ENCODE measurements at places on chromosomes 3 and 15. TPM values are rescaled to one million over a fixed set of nuclear protein-coding genes. Genes with fewer than 3 reads are reported as not detected.

- no peak for DNase-seq
Measured at GRCh38 chr15:100141311-100142001, 200.3 kb downstream of the ADAMTS17 start.

DNA sequence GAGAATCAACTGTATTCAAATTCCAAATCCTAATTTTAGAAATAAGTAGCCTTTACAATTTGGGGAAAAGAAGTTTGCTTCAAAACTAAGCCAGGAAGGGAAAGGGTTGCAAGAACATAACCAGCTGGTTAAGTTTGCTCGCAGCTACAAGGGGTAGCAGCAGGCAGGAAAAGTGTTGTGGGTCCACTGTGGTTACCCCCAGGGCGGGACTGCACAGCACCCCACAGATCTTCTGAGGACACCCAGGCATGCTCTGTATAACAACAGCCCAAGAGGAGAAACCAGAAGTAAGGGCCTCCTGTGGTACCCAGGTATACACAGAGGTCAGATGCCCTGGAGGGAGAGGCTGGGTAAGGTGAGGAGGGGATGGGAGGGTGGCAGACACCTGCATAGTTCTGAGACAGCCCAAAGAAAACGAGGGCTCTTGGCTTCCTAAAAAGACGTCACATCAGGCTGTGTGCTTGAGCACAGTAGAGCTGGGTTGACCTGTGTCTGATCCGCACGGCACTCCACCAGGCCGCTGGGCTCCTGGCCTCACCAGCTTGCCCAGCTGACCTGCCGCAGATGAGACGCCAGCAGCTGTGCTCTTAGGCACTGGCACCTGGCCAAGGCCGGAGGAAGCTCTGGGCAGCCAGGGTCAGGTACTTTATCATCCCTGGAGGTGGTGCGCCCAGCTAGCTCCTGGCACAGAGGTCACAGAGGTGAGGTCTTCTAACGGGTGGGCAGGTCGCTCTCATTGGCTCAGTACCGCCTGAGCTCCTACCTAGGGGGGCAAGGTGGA, 81.8 kb upstream of the SNRPA1 start:
- no peak for DNase-seq

GRCh38 chr3:178655488-178655887, 119.3 kb downstream of the KCNMB2 start:
- DNase-seq: no peak

GRCh38 chr3:134743006-134743405, 52.1 kb upstream of the EPHB1 start:
- no peak for DNase-seq

GRCh38 chr3:31565288-31565687, 32.6 kb downstream of the STT3B start:
- DNase-seq: no peak

DNA sequence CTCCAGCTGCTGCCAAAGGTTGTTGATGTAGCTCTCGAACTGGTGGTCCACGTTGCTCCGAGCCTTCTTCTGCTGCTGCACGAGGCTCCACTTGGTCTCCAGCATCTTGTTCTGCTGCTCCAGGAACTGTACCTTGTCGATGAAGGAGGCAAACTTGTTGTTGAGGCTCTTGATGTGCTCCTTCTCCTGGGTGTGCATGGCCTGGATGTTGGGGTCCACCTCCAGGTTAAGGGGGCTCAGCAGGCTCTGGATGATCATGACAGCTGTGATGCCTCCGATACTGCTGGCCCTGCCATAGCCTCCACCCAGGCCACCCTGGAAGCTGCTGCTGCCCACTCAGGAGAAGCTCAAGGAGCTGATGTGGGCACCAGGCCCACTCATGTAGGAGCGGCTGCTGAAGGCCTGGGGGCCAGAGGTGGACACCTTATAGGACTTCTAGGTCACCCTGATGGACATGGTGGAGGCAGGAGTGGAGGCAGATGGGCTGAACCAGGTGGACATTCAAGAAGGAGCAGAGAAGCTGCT, 14.9 kb upstream of the PSTPIP1 start:
- no peak for DNase-seq

DNA sequence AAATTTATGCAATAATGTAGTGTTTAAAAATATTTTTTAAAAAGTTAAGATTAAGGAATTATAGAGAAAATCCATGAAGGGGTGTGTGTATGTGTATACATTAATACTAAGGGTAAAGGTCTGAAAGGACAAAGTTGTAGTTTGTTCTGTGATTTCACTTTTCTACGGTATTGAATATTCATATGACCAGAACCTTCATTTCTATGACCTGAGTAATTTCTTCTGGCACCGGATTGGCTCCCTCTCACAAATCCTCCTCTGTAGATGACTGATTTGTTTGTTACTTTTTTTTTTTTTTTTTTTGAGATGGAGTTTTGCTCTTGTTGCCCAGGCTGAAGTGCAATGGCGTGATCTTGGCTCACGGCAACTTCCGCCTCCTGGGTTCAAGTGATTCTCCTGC, 20.9 kb downstream of the GMPS start:
- DNase-seq: no peak

GRCh38 chr15:62899090-62899493, 143.5 kb upstream of the TPM1 start:
- DNase-seq: peak; percentile 47

DNA sequence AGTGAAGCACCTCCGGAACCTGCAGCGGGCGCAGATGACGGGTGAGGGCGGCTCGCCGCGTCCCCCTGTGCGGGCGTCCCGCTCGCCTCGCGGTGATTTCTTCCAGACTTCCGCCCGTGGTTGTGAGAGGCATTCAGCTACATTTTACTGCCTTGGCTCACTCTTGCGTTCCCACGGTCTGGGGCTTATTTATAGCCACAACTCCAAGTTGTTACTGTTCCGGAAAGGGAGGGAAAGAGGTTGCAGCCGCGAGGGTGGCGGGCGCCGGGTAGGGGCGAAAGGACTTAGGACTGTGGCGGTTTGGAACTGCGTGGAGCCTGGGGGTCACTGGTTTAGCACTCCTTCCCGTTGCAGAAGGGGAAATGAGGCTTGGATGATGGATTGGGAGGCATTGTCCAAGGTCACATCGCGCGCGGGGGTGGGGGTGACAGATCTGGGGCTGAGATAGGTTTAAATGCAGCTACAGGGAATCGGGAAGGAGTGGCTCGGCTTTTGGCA, 1.1 kb downstream of the HES1 start:
- DNase-seq: no peak

DNA sequence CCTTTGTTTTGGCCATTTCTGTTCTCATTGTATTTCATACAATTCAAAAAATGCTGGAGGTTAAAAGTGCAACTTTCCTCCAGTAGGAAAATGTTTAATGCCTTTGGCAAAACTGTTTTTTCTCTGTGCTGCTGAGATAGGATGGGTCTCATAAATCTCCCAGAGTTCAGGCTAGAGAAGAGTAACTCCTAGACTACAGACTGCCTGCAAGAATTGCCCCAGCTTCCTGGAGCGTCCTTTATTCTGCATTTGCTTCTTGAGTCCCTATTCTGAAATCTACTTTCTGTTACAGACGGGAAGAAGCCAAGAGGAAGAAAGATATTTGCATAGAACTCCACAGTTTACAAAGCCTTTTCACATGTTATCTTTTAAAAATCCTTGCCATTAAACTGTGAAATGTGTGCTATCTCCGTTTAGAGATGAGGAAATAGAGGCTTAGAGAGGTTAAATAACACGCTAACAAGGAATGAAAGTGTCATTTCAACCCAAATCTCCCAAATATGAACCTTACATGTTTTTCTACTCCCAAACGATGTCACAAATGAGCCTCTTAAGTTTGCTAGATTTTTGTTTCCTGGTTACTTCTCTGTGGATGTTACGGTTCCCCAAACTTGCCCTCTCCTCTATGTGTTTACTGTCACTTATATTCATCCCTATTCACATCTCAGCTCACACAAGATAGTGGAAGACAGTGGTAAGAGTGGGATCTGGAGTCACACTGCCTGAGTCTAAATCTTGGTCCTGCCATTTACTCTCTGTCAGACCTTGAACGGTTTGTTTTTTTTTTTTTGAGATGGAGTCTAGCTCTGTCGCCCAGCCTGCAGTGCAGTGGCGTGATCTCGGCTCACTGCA, 17.4 kb downstream of the NANOGP8 start:
- DNase-seq: no peak

- DNase-seq: no peak
Measured at GRCh38 chr3:37291275-37291700, 116.9 kb upstream of the LRRFIP2 start.

DNA sequence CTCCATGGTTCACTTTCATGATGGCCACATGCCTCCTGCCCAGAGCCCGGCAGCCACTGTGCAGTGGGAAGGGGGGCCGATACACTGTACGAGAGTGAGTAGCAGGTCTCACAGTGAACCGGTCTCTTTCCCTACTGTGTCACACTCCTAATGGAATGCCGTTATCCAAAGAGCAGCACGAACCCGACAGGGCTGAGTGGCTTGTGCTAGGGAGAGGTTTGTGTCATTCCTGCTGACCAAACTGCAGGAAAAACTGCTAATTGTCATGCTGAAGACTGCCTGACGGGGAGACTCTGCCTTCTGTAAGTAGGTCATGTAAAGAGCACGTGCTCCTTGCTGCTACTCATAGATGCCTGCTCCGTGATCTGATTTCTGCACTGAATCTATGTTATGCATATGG, 105.1 kb downstream of the ARPP21 start:
- DNase-seq: no peak

DNA sequence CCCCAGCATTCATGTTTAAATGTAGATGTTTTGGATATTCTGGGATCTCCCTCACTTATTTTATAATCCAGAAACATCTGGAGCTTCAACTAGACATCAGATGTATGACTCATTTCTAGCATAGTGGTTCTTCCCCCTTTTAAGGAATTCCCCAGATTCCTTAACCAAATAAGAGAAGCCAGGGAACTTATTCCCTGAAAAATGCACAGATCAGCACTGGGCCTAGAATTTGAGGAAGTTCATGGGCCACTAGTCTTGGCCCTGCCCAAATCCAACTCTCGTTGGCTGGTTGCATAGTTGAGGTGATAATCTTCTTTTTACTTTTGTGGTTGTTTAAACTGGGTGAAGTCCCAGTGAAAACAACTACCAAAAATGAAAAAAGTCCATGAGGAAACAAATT, 20.4 kb downstream of the RARRES1 start:
- no peak for DNase-seq

DNA sequence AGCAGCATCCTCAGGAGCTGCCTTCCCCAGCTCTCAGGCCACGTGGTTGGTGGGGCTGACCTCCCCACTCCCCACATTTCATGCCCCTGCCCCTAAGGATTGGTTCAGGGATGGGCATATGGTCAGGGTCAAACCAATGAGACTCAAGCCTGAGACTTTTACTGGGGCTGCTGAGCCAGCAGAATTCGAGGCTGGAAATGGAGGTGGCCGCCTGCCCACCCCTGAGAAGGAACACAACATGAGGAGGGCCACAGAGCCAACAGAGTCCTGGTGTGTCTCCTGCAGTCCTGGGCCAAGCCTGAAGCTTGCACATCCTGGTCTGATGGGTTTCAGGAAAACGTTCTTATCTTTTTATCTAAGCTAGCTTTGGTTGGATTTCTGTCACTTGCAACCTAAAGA, 5.9 kb downstream of the EHD4 start:
- DNase-seq: no peak

GRCh38 chr3:186440891-186441290, 78.9 kb upstream of the DGKG start:
- DNase-seq: no peak

- DNase-seq: peak; percentile 39
Measured at GRCh38 chr15:94671858-94672532, 440.6 kb downstream of the MCTP2 start.

DNA sequence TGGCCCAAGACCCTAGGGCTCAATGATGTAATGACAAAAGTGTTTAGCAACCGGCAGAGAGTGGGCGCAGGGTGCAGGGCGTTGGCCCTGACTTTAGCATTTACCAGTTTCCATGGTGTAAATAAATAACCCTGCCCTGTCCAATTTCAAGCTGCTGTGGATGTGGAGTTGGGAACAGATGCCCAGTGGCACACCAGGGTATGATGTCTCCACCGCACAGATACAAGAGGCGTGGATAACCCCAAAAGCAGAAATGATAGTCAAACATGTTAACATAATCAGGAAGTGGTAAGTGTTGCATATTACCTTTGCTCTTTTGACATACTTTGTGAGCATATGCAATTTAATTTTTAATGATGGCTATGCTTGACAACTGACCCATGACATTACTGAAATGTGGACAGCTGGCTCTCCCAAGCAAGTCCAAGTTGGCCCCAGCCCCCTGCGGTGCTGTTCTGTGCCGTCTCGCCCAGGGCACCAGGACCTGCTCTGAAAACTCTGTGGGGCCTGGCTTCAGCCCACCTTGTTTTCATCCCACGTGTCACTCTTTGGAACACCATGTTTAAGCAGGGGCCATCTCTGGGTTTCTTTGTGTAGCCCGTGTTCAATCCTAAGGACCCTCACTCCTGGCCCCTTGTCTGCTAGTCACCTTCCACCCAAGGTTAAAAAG, 10.8 kb upstream of the ANPEP start:
- no peak for DNase-seq

DNA sequence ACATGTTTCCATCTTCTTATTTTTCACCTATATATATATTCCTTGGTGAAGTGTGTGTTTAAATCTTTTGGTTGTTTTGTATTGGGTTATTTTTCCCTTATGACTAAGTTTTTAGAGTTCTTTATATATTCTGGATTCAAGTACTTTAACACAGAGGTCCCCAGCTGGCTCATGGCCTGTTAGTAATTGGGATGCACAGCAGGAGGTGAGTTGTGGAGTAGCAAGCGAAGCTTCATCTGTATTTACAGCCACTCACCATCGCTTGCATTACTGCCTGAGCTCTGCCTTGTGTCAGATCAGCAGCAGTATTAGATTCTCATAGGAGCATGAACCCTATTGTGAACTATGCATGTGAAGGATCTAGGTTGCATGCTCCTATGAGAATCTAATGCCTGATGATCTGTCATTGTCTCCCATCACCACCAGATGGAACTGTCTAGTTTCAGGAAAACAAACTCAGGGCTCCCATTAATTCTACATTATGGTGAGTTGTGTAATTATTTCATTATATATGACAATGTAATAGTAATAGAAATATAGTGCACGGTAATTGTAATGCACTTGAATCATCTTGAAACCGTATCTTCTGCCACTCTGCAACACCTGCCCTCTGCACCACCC, 151.6 kb downstream of the RSRC1 start:
- no peak for DNase-seq

GRCh38 chr15:28885128-28885629, 595 bp upstream of the APBA2 start:
- no peak for DNase-seq

- no peak for DNase-seq
Measured at GRCh38 chr15:98395974-98396610, 252.2 kb upstream of the IGF1R start.

Gene NANOGP8
- not detected for polyA plus RNA-seq

Gene GATA2
- polyA plus RNA-seq: 22.5 TPM

Gene DUOX1
- 3.8 TPM for polyA plus RNA-seq

Gene CCR4
- polyA plus RNA-seq: 0.27 TPM

Gene LRRC49
- polyA plus RNA-seq: 14.9 TPM

Gene BMF
- 45.1 TPM for polyA plus RNA-seq

Gene TMC3
- 0.08 TPM for polyA plus RNA-seq

Gene GNAT1
- polyA plus RNA-seq: not detected

Gene C15orf62
- 5.2 TPM for polyA plus RNA-seq

Gene EPB42
- polyA plus RNA-seq: 1.1 TPM

Data from renal cortex interstitium (tissue), 15 donors.